MM.1S (cell line): ENCODE measurements at places on chromosomes 3 and 15.

- no peak for DNase-seq
These were observed 242.9 kb downstream of the FHIT start for GRCh38 chr3:61008153-61008997.

DNA sequence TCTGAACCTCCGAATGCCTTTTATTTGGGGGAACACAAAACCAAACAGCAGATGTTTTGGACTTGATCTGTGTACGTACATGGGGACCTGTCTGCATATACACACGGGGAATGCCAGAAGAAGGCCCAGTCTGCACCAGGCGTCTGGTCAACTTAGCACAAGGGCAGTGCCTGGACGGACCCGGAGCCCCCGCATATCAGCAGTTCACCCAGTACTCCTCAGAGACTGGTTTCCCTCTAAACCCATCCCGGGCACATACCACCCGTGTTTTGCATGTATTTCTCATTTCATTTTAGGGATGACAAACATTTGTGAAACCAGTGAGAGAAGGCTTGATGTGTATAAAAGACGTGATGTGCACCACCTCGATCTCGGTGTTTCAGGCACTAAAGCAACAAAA is 49.7 kb downstream of the KLHL25 start:
- DNase-seq, result no peak

- no peak for DNase-seq
These were observed 278.9 kb downstream of the KLF13 start for GRCh38 chr15:31605467-31605931.

GRCh38 chr3:24254649-24255048 is 240.0 kb downstream of the THRB start:
- no peak for DNase-seq

DNA sequence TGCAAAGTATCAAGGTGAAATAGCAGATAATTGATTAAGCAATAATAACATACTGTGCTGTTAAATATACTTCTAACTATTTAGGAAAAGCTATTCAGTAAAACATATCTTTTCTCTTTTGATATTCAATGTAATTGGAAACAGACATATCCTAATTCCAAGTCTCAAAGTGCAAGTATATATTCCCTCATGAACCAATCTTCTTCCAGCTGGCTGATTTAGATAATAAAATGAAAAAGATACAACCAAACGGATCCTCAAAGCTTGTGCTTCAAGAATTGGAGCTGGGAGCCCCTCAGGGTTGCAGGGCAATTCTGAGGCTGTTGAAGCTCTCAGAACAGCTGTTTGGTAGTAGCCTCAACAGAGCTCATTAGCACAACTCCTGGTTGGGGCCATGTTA is 236.6 kb downstream of the ZIC1 start:
- no peak for DNase-seq

- DNase-seq, result peak; percentile 75
These were observed 52.5 kb upstream of the CHRM5 start for GRCh38 chr15:33915571-33916407.

DNA sequence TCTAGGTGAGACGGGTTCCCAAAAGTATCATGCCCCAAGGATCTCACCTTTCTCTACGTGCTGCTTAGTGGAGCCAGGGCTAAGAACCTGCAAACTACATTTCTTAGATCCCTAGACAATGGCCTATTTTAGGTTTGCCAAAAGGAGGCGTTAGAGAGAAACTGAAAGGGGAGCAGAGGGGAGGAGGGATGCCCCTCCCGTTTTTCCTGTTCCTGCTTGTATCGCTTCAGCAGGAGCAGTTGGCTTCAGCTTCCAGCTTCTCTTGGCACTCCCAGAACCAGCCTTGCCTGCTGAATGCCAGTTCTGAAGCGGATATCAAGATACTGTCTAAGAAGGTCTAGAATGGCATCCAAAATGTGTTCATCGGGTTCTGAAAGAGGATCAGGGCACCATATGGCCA is 58.4 kb upstream of the ABHD17C start:
- DNase-seq, result no peak

DNA sequence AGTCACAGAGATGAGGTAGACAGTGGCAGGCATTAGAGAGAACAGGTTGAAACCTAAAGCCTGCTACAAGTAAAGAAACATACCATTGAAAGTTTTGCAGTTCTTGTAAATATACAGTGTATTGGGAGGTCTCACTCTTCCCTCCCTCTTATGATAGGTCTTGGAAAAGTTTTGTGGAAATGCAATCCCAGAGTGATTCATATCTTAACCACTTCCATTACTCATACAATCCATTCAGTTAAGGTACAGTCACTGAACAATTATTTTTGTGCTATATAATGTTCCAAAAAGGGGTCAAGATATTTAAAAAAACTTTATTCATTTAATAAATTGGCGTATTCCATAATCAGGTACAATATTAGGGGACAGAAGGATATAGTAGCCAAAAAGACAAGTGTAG is 737.7 kb upstream of the ALCAM start:
- DNase-seq, result no peak

DNA sequence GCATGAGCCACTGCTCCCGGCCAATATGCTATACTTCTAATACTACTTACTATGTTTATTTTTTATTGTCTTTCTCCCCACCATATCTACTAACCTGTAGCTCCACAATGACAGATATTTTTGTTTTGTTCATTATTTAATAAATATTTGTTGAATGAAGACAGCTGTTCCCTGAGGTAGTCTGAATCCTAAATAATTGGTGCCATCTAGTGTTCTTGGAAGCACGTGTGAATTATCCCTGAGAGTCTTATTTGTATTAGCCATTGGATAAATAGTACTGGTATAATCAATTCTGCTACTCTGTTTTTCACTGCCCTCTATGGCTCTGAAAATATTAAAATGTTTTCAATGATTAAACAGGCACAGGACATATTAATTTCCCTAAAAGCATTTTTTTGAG is 5.6 kb upstream of the APPL1 start:
- DNase-seq, result no peak

GRCh38 chr3:161107311-161107710 is 2.2 kb upstream of the B3GALNT1 start:
- no peak for DNase-seq

GRCh38 chr3:11335056-11335608 is 62.9 kb downstream of the ATG7 start:
- DNase-seq, result peak; percentile 59

DNA sequence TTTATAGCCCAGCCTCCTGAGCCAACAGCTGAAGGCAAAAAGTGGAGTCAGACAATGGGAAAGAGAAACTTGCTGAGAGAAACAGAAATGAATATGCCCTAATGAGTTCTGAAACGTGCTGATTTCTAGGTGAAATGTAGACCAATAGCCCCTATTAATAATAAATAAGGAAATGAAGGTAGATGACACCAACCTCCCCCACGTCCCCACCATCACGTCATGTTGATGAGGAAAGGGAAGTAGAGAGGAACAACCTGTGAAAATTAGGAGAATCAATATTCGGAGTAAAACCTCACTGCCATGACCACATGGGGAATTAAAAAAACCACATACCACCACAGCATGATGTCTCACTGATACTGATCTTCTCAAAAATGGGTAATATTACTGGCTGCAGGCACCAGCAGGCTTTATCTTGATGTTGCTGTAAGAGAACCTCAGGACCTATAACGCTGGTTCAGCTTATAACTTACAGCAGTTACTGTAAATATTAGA is 64.0 kb downstream of the KAT2B start:
- no peak for DNase-seq

GRCh38 chr3:11530153-11530721 is 113.5 kb downstream of the VGLL4 start:
- DNase-seq, result no peak

DNA sequence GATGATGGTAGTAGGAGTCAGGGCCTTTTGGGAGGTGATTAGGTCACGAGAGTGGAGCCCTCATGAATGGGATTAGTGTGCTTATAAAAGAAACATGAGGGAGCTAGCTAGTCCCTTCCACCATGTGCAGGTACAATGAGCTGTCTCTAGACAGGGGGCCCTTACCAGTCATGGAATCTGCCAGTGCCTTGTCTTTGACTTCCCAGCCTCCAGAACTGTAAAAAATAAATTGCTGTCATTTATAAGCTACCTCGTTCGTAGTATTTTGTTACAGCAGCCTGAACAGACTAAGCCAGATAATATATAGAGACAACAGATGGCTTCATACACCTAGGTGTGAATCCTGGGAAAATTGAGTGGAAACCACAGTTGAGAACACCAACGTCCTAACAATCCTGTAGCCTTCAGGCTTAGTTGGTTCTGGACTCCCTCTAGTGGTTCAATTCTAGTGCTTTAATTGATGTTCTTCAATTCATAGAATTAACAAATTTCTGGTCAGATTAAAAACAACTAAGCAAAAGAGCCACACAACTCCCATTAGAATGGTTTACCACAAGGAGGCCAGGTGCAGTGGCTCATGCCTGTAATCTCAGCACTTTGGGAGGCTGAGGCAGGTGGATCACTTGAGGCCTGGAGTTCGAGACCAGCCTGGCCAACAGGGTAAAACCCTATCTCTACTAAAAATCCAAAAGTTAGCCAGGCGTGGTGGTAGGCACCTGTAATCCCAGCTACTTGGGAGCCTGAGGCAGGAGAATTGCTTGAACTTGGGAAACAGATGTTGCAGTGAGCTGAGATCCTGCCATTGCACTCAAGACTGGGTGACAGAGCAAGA is 21.3 kb upstream of the GATM start:
- DNase-seq, result peak; percentile 68

- DNase-seq, result no peak
These were observed 274.3 kb upstream of the PPP2R3A start for GRCh38 chr3:135691240-135691639.

GRCh38 chr3:106629215-106629832 is 747.9 kb upstream of the CCDC54 start:
- no peak for DNase-seq

- DNase-seq, result peak; percentile 52
These were observed 624 bp downstream of the AKAP13 start for GRCh38 chr15:85380812-85381642.

GRCh38 chr15:66846031-66846430 is 144.0 kb downstream of the SMAD6 start:
- no peak for DNase-seq

GRCh38 chr3:11238060-11238459 is 34.1 kb upstream of the ATG7 start:
- DNase-seq, result no peak

GRCh38 chr3:136909187-136909586 is 47.2 kb downstream of the NCK1 start:
- peak; percentile 48 for DNase-seq

- peak; percentile 95 for DNase-seq
These were observed 17.7 kb downstream of the FRMD4B start for GRCh38 chr3:69368129-69368741.

- DNase-seq, result no peak
These were observed 36.7 kb downstream of the CFAP44 start for GRCh38 chr3:113404637-113405036.

DNA sequence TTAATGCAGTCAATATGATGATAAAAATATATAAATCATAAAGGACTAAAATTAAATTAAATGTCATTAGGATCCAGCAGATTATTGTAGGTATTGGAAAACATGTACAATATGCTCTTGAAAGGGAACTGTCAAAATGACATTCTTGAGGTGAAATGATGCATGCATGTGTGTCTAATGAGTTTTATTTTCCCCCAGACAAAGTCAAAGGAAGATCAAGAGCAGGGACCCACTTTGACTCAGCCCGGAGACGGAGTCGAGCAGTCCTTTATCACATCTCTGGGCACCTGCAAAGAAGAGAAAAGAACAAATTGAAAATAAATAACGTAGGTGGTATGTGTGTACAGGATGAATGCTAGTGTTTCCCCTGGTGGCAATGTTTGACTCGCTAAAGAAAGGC is 194.1 kb downstream of the KCNH8 start:
- DNase-seq, result no peak

- DNase-seq, result peak; percentile 93
These were observed 150.7 kb downstream of the TMCO5A start for GRCh38 chr15:38085114-38085513.

DNA sequence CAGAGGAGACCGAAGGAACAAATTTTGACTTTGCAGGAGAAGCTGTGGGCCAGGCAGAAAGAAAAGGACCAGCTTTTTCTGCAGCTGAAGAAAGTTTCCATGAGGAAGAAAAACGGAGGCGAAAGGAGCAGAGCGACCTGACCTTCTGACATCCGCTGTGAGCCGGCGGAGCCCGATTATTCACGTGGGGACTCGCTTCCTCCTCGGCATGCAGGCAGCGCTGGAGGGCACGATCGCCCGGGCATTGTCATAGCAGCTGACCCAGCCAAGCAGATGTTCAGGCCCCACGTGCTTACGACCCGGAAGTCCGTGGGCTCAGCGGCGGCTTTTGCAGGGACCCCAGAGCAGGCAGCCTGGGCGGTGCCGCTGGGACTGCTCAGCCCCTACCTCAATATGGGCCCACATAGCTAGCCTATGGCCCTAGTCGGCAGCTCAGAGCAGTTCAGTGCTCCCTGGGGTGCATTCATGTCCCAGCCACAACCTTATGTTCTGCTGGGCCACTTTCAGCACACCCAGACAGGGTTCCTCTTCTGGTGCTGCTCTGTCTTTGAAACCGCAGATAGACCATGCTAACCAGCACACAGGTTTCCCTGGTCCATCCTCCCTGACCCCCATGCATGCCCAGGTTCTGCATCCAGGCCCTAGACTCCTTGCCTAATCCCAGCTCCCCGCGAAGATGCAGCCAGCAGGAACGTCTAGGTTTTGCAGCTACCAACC is 10.5 kb upstream of the EIF4A2 start:
- peak; percentile 83 for DNase-seq

- no peak for DNase-seq
These were observed 5.5 kb downstream of the ALDH1A3 start for GRCh38 chr15:100885116-100885515.

DNA sequence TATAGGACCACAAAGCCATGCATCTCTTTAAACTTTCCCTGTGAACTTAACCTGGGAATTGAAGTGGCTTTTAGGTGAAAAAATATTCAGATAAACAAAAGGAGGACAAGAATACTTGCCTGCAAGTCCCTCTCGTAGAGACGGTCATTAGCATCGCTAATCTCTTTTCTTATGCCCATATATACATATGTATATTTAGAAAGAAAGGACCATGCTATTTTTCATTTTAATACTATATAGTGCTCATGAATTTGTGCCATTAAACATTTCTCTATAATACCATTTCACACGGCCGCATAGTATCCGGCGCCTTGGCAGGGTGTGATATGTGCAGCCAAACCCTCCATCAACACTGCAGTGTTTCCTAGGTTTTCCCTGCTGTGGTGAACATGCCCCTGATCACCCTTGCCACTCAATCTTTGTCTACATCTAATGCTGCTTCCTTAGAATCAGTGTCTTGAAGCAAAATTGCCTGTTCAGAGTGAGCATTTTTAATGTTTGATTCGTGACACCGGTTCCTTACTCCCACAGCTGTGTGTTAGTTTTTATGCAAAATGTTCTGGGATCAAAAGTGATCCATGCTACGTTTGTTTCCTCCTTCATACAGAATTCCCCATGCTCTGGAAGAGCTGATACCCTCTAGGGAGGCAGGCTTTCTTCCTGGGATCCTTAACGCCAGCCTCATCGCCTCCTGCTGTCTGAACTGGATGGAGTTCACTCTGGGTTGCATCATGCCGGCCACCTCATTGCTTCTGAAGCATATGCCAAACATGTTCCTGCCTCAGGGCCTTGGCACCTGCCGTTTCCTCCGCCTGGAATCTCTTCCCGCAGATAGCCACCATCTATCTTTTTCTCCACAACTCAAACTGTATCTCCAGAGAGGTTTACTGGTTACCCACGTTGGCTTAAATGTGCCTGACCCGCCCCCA is 118.1 kb downstream of the FBLN2 start:
- no peak for DNase-seq
